ENCODE measurements at places on chromosomes 12 and 14. TPM values are rescaled to one million over a fixed set of nuclear protein-coding genes. Genes with fewer than 3 reads are reported as not detected.

TAS2R7 gene
- not detected for total RNA-seq

PRIMA1 gene
- not detected for total RNA-seq

TMEM30B gene
- total RNA-seq, result 1.3 TPM

CPNE6 gene
- not detected for total RNA-seq

FOXA1 gene
- total RNA-seq, result 0.05 TPM

NANOG gene
- total RNA-seq, result not detected

AMN gene
- 0.23 TPM for total RNA-seq

GRCh38 chr12:32365473-32366064, 33.8 kb upstream of the FGD4 start:
- peak; percentile 64 for DNase-seq

DNA sequence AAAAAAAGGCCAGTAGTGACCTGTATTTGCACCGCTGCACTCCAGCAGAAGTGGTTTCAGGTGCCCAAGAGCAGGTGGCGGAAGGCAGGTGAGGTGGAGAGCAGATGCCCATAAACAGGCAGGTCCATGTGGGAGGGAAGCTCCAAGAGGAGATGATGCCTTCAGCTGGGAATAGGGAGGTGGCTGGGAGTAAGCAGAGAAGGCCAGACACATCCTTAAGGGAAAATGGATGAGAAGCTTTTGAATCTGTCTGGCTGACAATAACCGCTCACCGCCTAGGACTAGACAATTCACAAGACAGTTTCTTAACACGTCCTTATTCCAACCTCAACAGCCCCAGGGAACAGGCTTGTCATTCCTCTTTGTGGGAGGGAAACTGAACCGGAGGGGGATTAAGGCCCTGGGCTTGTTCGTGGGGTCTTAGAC, 43.9 kb upstream of the PLEKHG6 start:
- DNase-seq, result no peak

DNA sequence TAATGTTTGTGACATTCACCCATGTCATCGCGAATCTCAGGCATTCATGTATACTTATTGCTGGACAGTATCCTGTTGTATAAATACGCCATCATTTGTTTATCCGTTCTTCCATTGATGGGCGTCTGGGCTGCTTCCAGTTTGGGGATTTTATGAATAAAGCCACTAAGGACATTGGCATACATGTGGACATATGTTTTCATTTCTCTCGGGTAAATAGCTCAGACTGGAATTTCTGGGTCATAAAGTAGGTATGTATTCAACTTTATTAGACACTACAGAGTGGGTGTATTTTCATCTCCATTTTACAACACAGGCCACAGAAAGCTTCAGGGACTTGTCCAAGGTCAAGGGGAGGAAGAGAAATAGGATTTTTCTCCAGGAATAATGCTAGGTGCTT, 48.9 kb downstream of the HRK start:
- DNase-seq, result no peak

DNA sequence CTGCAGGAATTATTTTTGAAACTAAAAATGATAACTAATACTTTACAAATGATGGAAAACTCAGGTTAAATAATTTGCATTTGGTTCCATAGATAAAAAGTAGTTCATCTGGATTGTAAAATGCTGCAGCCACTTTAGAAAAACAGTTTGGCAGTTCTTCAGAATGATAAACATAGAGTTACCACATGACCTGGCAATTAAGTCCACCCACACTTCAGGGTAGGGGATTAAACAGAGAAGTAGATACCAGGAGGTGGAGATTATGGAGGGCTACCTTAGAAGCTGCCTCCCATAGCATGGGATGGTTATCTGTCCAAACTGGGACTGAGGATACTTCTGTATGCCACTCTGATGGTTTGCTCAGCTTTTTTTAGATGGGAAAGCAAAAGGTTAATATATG, 22.2 kb downstream of the ARF6 start:
- DNase-seq, result no peak

DNA sequence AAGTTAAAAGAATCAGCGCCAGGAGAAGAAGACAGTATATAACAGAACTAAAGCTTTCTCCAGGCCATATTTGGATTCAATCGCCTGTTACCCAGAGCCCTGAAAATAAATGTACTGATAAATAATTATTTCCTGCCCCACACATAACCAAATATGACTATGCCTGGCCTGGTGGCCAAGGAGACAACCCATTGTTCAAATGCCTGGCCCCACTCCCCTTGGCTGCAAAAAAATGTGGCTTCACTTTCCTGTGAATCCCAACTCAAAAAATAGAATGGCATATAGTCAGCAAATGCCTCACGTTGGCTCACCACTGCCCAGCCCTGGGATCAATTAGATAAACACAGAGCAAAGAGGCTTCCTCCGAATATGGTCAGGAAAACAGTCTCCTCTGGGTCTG, 472.1 kb downstream of the BCL11B start:
- no peak for DNase-seq

GRCh38 chr14:98946940-98947339, 325.1 kb downstream of the BCL11B start:
- no peak for DNase-seq

- DNase-seq, result no peak
Observed at GRCh38 chr14:51079085-51079484, 15.8 kb downstream of the TRIM9 start.

- DNase-seq, result no peak
Observed at GRCh38 chr12:11656550-11656949, 7.1 kb downstream of the ETV6 start.

GRCh38 chr12:68139941-68140340, 19.6 kb downstream of the IFNG start:
- DNase-seq, result no peak

DNA sequence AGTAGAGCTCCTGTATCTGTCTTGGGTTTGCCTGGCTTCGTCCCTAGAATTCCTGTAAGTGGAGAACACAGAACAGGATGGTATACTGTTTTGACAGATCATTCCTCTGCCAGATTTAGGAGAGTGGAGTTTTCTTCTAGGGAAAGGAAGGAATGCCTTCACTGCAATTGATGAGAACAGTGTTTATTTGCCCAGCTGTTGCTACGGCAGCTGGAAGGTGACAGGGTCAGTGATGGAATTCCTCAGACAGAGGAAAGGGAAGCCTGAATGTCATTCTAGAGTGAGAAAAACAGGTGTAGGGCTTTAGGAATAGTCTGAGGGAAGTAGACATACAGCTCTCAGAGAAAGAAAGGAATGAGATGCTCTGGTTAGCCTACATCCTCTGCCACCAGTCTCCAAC, 11.7 kb downstream of the CSRNP2 start:
- DNase-seq, result no peak

DNA sequence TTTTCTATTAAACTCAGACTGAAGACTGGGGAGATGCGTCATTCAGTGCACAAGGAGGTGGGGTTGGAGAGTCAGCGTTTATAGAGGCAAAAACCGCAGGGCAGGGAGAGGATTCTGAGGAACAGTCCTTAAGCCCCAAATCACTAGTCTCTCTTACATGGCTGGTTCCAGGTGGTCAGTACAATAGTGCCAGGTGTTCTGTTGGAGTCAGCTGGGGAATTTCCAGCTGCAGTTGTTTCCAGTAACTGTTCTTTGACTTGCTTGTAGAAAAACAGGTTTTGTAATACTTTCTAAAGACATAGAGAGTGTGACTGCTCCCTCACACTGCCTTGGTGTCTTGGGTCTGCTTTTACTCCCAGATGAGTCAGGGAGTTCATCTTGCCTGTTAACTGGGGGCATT, 192.2 kb downstream of the TMTC3 start:
- DNase-seq, result no peak

GRCh38 chr14:57486767-57487379, 6.8 kb downstream of the CCDC198 start:
- no peak for DNase-seq

DNA sequence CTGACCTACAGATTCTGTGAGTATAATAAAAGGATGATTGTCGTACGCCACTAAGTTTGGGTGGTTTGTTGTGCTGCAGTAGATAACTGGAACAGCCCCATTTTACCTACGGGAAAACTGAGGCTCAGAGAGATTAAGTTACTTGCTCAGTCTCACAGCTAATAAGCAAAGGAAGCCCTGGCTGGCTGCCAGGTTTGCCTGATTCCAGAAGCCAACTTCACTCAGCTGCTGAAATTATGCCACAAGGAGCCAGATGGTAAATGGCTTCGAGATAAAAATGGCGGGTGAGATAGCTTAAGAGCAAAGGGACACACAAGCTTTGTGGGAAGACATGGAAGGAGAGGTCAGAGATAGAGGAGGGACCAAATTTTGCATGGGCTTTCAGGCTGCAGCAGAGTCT, 191.5 kb upstream of the NOS1 start:
- DNase-seq, result no peak

DNA sequence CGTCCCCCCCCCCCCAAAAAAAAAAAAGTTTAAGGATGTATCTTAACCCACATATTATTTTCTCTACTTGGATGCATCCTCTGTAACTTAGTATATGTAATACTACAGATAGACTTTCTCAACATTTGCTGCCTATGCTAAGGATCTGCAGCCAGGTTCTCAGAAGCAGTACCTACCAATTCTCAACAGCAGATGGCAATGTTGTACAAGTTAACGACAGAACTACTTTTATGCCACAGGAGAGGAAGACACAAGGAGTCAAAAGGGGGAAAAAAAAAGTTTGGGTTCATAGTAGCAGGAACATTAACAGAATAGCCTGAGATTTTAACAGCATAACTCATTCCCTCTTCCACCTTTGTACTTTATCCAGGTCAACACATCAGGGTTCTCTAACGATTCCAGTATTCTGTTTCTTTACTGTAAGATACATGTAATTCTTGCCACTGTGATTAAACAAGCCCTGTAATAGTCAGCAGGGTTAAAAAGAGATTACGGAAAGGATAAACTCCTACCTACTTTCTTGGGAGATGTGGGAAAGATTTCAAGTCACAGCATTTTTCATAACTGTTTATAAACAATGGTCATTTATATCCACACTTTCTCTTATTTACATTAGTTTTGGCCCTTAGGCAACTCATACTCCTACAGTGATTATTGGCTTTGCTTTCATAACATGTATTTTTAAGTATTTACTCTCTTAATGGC, 5.7 kb upstream of the NEK9 start:
- peak; percentile 53 for DNase-seq

- DNase-seq, result no peak
Observed at GRCh38 chr12:6664902-6665301, 2.0 kb upstream of the ING4 start.

DNA sequence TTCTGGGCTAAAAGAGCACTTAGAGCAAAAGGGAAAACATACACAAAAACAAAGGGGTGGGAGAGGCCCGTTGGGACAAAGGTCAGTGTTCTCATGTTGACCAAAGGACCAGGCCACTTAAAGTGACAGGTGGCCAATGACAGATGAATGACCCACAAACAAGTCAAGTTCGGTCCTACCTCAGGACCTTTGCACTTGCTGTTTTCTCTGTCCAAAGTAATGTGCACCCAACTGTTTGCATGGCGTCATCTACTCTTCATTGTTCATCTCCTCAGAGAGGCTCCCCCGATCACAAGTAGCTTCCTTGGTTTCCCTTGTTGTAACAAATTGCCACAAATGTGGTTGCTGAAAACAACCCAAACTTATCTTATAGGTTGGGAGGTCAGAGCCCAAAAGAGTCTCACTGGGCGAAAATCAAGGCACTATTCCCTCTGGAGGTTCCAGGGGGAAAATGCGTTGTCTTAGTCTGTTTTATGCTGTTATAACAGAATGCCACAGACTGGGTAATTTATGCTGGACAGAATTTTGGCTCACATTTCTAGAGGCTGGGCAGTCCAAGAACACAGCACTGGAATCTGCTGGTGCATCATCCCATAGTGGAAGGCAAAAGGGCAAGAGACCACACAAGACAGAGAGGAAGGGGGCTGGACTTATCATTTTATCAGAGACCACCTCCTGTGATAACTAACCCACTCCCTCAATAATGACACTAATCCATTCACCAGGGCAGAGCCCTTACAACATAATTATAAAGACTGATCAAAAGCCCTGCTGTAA, 23.9 kb downstream of the CLMN start:
- DNase-seq, result no peak

DNA sequence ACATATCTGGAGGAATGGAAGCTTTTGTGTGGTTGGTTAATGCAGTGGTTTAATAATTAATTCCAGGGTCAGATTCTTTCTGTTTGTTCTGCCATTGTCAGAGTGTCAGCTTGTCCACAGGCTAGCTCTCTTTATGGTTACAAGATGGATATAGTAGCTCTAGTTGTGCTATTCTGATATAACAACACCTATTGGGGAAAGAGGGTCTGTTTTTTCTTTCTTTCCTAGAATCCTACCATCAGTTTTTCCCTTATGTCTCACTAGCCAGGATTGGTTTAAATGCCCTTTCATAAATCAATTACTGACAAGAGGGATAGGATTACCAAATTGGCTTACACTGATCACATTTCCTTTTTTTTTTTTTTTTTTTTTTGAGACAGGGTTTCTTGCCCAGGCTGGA, 27.8 kb downstream of the CNOT2 start:
- DNase-seq, result no peak

GRCh38 chr12:124296916-124297351, 2.0 kb downstream of the RFLNA start:
- DNase-seq, result no peak

- DNase-seq, result no peak
Observed at GRCh38 chr12:20410734-20411133, 42.4 kb downstream of the PDE3A start.

DNA sequence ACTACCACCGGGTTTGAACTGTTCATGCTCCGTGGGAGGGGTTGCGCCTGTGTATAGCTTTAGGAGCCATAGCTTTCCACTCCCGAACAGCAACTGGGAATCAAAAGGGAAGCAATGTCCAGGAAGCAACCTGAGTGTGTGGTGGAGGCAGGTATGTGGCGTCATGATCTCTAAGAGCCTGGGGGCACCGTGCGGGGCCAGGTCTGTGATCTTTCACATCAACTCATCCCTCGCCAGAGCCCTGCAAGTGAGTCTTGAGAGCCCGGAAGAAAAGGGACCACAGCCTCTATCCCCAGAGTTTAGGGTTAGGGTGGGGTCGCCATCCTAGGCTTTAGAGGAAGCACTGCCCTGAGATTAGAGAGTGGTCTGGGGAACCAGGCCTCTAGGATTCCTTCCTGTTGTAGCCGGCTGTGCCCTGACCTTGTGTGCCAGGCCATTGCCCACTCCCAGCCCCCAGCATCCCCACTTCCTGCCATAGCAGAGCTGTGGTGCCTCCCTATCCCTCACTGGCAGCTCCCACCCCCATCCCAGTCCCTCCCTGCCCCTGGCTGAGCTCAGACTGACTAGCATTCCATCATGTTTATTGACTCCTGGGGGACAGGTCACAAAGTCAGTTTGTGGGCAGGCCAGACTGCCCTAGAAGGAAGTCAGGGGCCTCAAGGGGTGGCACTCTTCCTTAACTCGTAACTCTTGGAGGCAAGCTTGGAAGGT, 745 bp upstream of the ADCY4 start:
- no peak for DNase-seq

DNA sequence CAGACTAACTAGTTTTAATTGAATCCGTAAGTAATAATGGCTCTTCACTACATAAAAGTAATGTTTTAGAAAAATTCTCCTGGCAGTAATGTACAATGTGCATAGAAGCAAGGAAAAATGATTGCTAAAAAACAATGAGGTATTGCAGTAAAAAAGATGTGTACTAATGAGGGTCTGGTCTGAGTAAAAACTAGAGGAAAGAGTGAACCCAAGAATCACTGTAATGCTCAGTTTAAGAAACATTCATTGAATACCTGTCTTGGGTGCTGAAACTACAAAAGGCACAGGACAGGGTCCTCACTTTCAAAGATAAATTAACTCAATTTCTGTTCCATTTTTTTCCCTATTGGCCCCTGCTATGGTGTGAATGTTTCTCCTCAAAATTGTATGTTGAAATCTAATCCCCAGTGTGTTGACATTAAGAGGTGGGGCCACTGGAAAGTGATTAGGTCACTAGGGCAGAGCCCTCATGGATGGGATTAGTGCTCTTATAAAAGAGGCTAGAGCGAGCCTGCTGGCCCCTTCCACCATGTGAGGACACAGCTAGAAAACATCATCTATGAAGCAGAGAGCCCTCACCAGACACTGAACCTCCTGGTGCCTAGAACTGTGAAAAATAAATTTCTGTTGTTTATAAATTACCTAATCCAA, 51.6 kb downstream of the RPS6KA5 start:
- no peak for DNase-seq
